ENCODE measurements at places on chromosomes 4 and X.

- no peak for DNase-seq
These were observed 78.1 kb downstream of the BMP15 start for GRCh38 chrX:50988649-50989048.

DNA sequence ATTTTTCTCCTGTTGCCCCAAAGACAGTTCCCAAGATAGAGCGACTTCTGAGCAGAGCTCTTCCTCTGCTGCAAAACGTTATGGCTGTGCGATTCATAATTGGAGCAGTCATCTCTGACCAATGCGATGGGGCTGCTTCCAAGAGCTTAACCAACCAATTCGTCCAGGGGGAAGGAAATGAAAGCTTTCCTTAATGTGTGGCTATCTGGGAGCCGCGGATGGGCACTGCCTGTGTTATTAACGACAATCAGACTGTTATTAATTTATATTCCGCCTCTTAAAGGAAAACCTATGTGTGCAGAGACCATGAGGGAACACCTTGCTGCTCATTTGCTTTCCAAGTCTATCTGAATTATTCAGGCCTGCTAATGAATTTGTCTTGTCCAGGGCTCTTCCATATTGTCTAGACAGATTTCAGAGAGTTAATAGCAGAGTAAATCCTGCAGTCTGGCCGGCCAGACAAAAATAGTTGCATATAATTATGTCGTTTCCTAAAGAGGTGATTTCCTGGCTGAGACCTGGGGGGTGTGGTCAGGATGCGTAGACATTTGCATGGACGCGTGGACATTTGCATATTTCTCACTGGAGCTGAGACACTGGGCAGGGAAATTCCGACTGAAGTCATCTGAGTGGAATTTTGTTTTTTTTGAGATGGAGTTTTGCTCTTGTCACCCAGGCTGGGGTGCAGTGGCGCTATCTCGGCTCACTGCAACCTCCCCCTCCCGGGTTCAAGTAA is 135.4 kb downstream of the HMX1 start:
- DNase-seq: no peak

GRCh38 chr4:103150677-103151076 is 47.5 kb downstream of the CENPE start:
- DNase-seq: no peak

- no peak for DNase-seq
These were observed 96.9 kb upstream of the GPRIN3 start for GRCh38 chr4:89404530-89404929.

DNA sequence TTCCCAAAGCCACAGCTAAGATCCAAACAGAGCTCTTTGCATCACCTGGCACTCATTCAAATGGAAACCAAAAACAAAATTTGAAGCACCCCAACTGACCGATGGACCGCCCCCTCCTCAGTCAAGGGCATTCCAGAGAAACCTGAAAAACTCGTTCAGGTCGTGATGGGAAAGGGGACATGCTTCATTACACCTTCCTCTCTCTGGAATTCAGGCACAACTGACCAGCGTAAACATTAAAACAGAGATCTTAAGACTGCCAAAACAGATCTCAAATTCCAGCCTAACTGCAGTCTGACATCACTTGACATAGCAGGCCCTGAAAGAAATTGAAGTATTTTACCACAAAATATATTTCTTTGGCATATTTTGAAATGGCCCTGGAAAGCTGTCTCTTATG is 28.5 kb downstream of the PTTG2 start:
- DNase-seq: no peak

GRCh38 chr4:138507522-138507921 is 265.4 kb upstream of the SLC7A11 start:
- DNase-seq: no peak

DNA sequence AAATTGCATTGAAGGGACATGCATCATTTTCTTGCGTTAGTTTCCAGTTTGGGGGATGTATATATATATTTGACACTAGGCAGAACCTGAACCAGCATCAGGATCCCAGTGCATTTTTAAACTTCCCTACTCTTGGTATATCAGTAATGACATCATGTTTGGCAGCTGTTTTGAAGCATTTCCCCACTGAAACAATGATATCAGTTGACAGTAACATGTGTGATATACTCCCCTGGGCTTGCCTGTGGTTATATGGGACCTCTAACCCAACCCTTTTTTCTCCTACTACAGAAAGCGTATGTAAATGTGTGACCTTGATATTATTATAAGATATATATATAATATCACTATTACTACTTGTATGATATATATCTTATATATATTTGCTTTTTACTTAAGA is 225.9 kb upstream of the CASK start:
- DNase-seq: no peak

DNA sequence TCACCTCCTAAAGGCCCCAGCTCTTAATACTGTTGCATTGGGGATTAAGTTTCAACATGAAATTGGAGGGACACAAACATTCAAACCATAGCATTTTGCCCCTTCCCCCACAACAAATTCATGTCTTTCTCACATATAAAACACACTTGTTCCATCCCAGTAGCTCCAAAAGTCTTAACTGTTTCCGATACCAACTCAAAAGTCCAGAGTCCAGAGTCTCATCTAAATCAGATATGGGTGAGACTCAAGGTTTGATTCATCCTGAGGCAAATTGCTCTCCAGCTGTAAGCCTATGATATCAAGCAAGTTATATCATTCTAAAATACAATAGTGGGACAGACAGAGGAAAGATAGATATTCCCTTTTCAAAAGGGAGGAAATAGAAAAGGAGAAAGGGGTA is 8.7 kb downstream of the SLC9B1 start:
- DNase-seq: no peak

- DNase-seq: no peak
These were observed 166.4 kb downstream of the PARM1 start for GRCh38 chr4:75099321-75099720.

DNA sequence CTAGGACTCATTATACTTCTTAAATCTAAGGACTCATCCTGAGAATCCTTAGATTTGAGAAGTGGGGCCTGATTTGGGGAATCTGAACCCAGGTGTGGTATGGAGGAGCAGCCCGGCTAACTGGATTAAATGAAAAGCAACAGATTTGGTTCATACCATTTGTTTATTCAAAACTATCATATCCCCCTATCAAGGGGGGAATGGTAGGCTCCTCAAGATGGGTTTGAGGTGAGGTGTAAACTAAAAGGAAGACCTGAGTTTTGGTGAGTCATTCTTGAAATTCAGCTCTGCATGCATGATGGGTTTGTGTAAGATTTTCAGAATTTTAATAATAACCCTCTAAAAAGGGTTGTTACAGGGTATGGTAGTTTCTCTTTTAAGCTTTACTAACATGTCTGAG is 53.4 kb downstream of the CASP6 start:
- DNase-seq: no peak

Data from SIG-M5 (cell line).